ENCODE measurements at places on chromosomes 5 and 9. TPM values are rescaled to one million over a fixed set of nuclear protein-coding genes. Genes with fewer than 3 reads are reported as not detected.

GRCh38 chr5:61029456-61030162 is 84.6 kb downstream of the NDUFAF2 start:
- H3K4me3 ChIP-seq = no peak overlapping the region
- H3K27me3 ChIP-seq = no peaks in the 10 kb centered on the region
- DNase-seq = no peak
- H3K27ac ChIP-seq = no peak overlapping the region

DNA sequence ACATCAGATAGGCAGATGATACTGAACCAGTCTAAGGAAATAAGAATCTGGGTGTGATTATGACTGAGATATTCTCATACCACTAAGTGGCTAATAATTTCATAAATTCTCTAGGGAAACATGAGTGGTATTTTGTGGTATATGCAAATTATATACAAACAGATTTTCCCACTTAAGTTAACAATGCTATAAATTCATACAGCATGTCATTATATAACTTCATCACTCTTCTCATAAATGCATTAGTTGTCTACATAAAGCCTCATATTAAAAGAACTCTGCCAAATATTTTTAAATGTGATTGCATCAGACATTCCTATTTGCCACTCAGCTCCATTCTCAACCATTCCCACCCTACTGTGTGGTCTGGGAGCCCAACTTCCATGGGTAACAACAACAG is 226.5 kb downstream of the TLE1 start:
- no peak overlapping the region for H3K4me3 ChIP-seq
- no peak overlapping the region for H3K27ac ChIP-seq
- no peak for DNase-seq
- H3K36me3 ChIP-seq = no peaks in the 10 kb centered on the region
- peaks cover 5% of the 10 kb centered on the region for H3K27me3 ChIP-seq

The NPR3 gene
- total RNA-seq = 0.10 TPM

DNA sequence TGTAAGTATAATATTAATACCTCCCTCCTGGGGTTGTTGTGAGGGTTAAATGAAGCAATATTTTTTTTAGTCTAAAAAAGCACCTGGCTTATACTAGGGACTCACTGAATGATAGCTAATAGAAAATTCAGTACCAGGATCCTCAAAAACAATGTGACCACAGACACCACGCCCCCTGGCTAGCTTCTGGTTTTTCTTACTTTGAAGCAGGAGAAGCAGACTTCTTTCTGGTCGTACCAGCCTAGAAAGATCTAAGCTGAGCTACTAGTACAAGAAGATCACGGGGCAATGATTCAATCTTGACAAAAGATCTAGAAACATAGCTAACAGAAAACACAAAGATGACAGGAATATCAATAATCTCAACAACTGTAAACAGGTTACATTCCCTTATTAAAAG is 218.5 kb upstream of the SLC30A5 start:
- no peaks in the 10 kb centered on the region for H3K27me3 ChIP-seq
- peaks cover 13% of the 10 kb centered on the region for H3K4me1 ChIP-seq
- H3K4me3 ChIP-seq = no peak overlapping the region
- no peaks in the 10 kb centered on the region for H3K36me3 ChIP-seq
- peak; percentile 69 for DNase-seq
- H3K27ac ChIP-seq = no peak overlapping the region

The ATG10 gene
- total RNA-seq = 8.0 TPM

- H3K36me3 ChIP-seq = no peaks in the 10 kb centered on the region
- H3K27me3 ChIP-seq = peaks cover 7% of the 10 kb centered on the region
- no peak overlapping the region for H3K27ac ChIP-seq
- H3K4me3 ChIP-seq = no peak overlapping the region
- H3K4me1 ChIP-seq = no peaks in the 10 kb centered on the region
- DNase-seq = no peak
Observed at GRCh38 chr9:125985998-125986655, 239.0 kb downstream of the PBX3 start.

- peaks cover 89% of the 10 kb centered on the region for H3K36me3 ChIP-seq
- no peaks in the 10 kb centered on the region for H3K27me3 ChIP-seq
- peak; percentile 59 for DNase-seq
- peaks cover 55% of the 10 kb centered on the region for H3K4me1 ChIP-seq
- H3K27ac ChIP-seq = peak overlapping the region; percentile 100
Observed at GRCh38 chr5:157186309-157187045, 5.8 kb downstream of the ITK start.

DNA sequence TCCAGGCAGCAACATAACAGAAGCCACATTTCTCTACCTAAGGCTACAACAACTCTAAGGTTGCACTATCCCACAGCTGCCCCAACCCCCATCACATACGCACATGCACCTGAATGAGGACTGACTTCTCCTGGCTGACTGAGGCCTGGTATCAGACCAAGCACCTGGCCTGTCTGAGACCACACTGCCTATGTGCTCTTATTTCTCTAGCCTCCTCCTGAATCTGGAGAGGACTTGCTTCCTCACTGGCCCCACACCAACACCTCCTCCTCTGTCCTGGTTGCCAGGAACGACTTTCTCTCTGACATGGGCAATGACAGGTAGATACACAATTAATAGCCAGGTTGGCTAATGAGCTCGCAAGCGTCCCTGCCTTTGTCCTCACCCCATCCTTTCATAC is 14.9 kb upstream of the VDAC1 start:
- DNase-seq = no peak
- H3K27me3 ChIP-seq = no peaks in the 10 kb centered on the region
- H3K4me1 ChIP-seq = no peaks in the 10 kb centered on the region
- no peak overlapping the region for H3K27ac ChIP-seq

Measured in activated naive CD4-positive, alpha-beta T cell treated with anti-CD3 and anti-CD28 coated beads for 36 hours (primary cell).